Right ventricle myocardium superior (tissue), 1 donor: ENCODE measurements at places on chromosomes 3 and 15. TPM values are rescaled to one million over a fixed set of nuclear protein-coding genes. Genes with fewer than 3 reads are reported as not detected.

METTL6 gene
- total RNA-seq = 8.5 TPM

FBLN2 gene
- total RNA-seq = 69.7 TPM

PLSCR4 gene
- total RNA-seq = 16.2 TPM

TGM5 gene
- not detected for total RNA-seq

FGF7 gene
- total RNA-seq = 35.0 TPM

CACNA2D2 gene
- 1.6 TPM for total RNA-seq

STRIT1 gene
- not detected for total RNA-seq

DISP2 gene
- total RNA-seq = 5.9 TPM

MAPKBP1 gene
- 15.1 TPM for total RNA-seq

GYG1 gene
- 171 TPM for total RNA-seq

GRCh38 chr3:138593488-138594149 lies 441 bp downstream of the CEP70 start:
- no peak for DNase-seq

GRCh38 chr3:116930786-116931185 lies 221.2 kb downstream of the TUSC7 start:
- DNase-seq = no peak

DNA sequence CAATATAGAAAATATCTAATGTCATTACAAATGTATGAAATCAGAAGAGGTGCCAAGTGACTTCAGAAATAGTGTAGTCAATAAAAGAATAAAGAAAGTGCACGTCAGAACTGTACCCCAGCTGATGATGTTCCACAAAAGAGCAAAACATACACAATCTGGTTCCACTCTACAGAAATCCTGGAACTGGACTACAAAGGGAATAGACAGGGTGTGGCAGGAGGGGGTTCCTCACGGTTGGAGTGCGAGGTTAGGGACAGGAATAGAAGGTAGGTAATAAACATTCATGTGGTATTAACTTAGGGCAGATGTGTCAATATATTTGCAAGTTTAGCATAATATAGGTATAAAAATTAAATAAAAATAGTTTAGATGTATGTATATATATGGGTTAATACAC lies 103.3 kb upstream of the GOLGA6L6 start:
- DNase-seq = no peak

DNA sequence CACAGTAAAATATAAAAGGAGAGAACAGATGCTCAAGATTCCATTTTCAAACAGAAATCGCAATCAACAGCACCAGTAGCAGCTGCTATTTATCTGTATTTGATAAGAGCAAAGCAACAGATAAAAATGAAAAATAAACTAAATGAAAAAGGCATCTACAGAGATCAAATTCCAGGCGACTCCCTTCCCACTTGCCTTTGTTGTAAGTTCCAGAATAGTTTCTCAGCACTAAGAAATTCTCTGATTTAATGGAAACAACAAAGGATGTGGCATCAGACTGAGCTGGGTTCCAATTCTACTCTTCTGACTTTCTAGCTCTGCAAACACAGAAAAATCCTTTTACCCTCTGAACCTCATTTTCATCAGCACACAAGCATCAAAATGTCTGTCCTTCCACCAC lies 110.8 kb upstream of the MME start:
- DNase-seq = no peak

DNA sequence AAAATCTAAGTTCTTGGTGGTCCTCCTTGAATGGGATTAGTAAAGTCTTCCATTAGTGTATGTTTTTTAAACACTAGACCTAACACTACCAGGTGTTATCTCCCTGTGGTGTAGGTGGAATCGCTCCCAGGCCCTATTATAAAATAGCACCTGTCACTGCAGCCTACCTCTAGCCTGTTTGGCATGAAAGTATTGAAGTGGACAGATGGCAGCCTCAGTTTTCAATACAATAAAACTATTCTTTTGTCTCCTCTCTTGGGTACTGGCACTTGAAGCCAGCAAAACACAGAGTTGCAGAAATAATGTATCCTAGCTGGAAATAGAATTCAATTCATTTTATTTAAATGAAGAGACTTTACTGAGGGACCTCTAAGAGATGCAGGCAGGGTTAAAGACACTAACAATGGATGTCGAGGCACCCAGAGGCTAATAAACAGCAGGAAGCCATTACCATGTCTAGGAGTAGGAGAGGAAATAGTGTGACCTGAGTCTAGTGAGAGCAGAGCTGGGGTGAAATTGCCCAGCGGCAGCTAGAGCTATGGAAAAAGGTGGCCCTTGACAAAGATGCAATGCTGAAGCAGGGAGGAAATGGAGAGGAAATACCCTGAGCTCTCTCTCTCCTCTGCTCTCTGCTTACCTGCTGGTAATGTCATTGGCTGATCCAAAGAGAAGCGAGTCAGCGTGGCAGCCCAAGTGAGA lies 49.1 kb upstream of the TMEM158 start:
- no peak for DNase-seq

DNA sequence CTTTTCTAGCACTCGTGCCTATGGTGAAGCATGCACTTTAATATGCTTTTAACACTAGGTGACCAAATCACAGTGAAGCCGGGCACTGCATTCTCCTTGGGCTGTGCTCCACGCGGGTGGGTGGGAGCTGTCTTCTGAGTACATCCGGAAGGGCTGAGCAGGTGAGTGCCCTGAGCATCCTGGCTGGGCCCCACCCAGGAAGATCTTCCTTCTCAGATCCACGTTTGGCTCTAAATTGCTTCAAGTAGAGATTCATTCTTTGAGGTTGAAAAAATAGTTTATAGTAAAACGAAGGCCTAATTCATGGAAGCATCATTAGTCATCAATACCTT lies 73.9 kb upstream of the BLM start:
- no peak for DNase-seq

DNA sequence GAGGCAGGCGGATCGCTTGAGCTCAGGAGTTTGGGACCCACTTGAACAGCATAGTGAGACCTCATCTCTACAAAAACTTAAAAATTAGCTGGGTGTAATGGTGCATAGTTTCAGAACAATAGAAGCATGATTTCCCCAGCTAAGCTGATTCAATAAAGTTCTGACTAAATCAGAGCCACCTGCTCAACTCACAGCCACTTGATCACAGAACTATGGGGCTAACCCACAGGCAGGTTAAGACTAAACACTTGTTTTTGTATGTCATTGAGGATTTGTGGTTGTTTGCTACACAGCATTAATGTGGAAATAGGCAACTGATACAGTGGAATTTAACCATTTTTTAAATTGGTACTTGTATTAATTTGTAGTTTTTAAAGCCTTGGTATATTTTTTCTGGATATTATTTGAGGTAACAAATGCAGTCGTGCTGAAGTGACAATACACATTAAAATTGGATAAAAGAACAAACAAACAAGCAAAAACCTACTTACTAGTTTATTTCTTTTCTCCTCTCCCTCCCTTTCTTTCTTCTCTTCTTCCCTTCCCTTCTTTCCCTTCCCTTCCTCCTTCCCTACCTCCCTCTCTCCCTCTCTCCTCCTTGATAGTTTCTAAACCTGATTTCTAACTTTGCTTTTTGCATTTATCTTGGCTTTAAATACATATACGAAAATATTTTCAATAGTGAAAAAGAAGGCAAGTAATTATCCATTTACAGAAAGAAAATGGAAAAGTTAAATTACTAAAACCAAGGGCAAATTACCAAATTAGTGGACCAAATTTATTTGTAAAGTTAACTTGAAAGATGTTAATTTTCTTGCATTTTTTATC lies 32.1 kb downstream of the OXSM start:
- DNase-seq = no peak

DNA sequence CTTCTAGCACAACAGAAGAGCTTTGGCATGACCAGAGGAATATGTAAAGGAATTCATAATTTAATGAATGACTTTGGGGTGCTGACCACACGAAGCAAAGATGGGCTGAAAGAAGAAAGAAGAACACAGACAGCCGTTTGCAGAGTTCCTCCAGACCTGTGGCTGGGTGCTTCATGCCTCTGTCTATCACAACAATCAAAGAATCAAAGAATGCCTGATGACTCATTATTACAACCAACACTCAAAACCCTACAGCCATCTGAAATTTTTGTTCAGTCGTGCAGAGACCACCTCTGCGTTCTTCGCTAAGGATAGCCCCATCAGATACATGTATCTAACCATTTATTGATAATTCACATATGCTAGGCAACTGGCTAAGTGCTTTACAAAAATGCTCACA lies 129.0 kb upstream of the PRICKLE2 start:
- DNase-seq = no peak

- no peak for DNase-seq
Measured at GRCh38 chr3:21508246-21508645, 242.8 kb downstream of the ZNF385D start.

DNA sequence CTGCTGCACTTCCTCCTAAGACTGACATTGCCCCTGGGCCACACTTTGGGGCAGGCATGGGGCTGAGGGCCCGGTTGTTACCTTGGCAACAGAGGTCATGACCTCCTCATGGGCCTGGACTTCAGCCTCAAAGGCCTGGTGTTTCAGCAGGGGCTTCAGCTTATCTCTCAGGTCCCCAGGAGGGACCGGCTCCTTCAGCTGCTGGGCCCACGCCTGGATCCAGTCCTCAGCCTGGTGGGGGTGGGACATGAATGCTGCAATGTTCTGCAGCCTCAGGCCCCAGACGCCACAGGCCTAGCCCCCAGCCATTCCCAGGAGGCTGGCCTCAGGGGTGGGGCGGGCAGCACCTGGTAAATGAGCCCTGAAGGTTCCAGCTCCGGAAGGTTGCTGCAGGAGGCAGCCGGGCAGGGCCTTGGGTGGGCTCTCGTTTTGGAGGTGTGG lies 27.6 kb downstream of the SPTBN5 start:
- DNase-seq = no peak

- DNase-seq = no peak
Measured at GRCh38 chr3:111031538-111031937, 40.1 kb upstream of the NECTIN3 start.

DNA sequence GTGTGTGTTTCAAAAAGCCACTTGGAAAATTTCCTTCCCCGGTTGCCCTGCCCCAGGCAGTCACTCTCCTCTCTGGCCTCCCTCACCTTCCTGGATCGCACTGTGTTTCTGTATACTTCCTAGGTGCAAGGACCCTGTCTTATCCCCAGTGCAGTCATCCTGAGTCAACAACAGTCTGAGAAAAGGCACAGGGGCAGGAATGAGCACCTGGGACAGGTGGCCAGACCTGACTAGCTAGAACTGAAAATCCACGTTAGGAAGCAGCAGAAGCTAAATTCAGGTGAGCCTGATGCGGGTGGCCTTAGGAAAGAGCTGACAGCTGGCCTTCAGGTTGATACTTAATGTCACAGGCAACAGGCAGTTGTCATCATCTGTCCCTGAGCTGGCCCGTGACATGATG lies 62.9 kb upstream of the VGLL4 start:
- no peak for DNase-seq

- DNase-seq = no peak
Measured at GRCh38 chr15:39609166-39609916, 28.5 kb downstream of the THBS1 start.

DNA sequence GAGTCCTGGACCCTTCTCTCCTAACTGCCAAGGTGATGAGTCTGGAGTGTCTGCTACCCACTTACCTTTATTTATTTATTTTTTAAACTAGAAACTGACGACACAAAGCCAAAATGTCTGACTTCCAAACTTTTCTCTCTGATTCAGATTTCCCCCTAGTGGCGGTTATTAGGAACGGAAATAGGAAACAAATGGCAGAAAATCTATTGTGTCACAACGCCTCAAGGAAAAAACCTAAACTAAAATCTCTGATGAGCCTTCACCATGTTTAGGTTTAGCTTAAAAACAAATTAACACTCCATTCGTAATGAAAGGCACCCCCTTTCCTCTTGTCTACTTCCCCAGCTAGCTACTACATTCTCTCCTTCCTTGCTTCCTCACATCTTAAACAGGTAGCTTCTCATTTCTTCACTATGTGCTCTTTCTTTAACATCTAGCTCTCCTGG lies 94.0 kb upstream of the MEX3B start:
- DNase-seq = no peak

DNA sequence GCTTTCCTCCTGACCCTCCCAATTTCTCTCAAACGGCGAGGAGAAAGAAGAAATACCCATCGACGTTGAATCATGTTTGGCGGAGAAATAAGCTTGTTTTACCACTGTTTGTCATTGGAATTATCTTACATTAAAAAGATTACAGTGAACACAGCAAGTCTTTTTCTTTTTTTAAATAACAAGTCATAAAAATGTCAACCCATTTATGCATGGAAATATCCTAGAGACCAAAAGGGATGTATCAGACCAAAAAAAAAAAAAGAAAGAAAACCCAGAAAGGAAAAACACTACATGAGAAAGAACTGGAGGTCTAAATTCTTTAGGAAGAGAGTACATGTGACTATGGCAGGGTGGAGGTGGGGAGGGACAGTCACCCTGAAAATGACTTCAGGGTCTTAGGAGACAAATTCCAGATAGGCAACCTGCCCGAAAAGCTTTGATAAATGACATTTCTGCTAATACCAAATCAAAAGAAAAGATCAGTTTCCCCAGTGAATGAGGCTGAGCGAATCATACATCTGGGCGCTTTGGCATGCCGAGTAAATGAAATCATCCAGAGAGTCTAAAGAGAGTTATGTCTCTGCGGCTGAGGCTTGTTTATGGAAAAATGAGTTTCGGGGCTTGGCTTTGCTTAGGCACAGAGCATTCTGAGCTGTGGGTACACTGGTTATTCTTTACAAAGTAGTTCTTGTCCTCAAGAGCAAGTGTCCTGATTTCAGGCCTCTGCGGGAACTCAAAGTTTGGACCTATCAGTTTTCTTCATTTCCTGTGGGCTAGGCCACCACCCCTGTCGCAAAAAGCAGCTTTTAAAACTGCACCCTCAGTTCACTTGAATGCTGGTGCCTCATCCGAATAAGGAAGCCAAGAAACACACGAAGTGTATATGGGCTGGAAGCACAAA lies 110.1 kb upstream of the TGFBR2 start:
- peak; percentile 50 for DNase-seq

DNA sequence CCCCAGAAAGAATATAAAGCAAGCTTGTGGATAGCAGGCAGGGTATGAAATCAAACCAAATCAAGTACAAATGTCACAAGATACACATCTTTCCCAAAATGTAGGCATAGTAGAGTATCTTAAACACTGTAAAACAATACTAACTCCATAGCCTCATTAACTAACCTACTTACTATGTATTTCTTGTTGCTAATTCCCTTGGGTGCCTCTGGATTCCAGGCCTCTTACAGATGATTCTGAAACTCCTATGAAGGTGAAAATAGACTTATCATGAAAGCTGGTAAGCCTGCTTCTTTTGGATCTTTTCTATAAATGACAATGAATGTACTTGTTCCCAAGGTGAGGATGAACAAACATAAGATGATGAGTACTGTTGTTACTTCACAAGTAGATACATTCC lies 93.8 kb downstream of the FRMD5 start:
- no peak for DNase-seq

DNA sequence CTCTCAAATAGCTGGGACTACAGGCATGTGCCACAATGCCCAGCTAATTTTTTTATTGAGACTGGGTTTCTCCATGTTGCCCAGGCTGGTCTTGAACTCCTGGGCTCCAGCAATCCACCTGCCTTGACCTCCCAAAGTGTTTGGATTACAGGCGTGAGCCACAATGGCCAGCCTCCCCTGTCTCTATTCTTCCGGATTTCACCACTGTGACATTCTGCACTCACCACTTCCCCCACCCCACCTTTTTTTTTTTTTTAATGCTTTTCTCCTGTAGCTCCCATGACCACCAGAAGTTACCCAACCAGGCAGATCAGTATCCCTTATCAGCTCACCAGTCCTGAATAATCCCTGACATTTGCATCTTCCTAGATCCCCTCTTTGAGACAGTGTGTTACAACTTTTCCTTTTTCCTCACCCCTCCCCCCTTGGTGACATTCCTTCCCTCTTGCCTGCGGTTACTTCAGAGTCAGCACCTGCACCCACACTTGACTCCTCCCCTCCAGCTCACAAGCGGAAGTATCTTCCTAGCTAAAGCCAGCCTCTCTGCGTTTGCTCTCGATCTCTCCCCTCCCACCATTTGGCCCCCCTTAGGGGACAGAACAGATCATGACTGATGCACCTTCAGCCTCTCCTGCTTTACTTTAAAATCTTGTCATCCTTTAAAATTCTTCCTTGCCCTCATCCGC lies 13.5 kb upstream of the ZNF592 start:
- peak; percentile 49 for DNase-seq
